H1 (cell line): ENCODE measurements at places on chromosomes 2 and 18.

DNA sequence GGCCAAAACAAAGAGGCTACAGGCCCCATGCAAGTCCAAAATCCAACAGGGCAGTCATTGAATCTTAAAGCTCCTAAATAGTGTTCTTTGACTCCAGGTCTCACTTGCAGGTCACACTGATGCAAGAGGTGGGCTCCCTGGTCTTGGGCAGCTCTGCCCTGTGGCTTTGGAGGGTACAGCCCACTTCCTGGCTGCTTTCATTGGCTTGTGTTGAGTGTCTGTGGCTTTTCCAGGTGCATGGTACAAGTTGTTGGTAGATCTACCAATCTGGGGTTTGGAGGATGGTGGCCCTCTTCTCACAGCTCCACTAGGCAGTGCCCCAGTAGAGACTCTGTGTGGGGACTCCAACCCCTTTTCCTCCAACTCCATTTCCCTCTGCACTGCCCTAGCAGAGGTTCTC, 115.8 kb upstream of the ALKAL2 start:
- DNase-seq: no peak

DNA sequence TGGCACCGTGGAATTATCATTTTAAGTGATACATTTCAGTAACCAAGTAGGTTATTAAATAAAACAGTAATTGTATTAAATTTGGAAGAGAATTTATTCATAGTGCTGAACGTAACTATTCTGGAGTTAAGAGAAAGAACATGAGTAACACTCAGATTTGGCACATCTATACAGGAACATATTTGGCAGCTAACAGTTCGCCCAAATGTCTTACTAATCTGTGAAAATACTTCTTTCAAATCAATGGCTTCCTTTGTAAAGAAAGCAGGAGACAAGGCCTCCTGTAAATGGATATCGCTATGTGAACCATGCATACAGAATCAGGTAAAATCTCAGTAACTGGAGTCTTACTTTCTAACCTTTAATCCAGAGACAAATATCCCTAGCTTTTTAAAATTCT, 64.4 kb downstream of the ZNF516 start:
- DNase-seq: no peak

- DNase-seq: no peak
Measured at GRCh38 chr2:5908071-5908470, 215.9 kb downstream of the SOX11 start.

DNA sequence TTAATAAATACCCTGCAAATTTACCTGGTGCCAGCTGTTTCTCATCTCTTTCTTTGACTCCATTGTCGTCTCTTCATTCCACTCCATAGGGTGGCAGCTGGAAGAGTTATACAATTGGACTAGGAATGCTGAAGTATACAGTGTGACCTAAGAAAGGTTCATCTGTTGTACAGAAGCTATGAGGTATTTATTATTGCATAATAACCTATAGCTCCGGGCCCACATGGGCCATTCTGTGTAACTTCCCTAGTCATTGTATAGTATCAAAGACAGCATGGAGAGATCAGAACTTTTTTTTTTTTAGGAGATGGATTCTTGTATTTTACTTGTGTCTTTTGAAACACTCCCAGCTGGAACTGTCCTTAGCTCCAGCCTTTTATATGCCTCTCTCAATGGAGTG, 26.2 kb downstream of the BMP10 start:
- DNase-seq: no peak

GRCh38 chr2:206774871-206775270, 9.5 kb downstream of the FASTKD2 start:
- DNase-seq: no peak

GRCh38 chr2:40725040-40725439, 273.1 kb upstream of the SLC8A1 start:
- DNase-seq: no peak

- no peak for DNase-seq
Measured at GRCh38 chr18:11323359-11323819, 174.0 kb upstream of the PIEZO2 start.

GRCh38 chr18:1522249-1522615, 617.6 kb downstream of the ADCYAP1 start:
- no peak for DNase-seq

GRCh38 chr18:46155641-46156051, 51.5 kb downstream of the HAUS1 start:
- DNase-seq: no peak

GRCh38 chr2:241844066-241844728, 14.5 kb downstream of the PDCD1 start:
- no peak for DNase-seq

- no peak for DNase-seq
Measured at GRCh38 chr2:151498178-151498577, 88.5 kb downstream of the RIF1 start.

GRCh38 chr2:153871231-153872221, at the start of gene GALNT13:
Gene GALNT13 (plus strand): TSS chr2:153871922.
- peak; percentile 94 for DNase-seq

DNA sequence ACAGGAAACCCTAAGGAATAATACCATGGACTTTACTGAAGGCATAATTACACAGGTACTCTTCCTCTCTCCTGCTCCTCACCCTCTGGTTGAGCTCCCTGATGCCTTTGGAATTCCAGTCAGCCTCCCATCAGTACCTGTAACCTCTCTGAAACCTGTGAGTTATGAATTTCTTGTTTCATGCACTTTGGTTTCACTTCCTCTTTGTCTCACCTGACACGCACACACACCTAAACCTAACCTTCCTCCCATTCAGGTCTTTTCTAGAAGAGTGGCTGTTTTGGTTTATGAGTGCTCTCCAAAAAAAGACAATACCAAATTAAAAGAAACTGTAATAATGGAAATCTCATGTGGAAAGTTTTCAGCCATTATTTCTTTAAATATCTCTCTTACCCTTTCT, 451.3 kb upstream of the VWC2L start:
- DNase-seq: no peak

DNA sequence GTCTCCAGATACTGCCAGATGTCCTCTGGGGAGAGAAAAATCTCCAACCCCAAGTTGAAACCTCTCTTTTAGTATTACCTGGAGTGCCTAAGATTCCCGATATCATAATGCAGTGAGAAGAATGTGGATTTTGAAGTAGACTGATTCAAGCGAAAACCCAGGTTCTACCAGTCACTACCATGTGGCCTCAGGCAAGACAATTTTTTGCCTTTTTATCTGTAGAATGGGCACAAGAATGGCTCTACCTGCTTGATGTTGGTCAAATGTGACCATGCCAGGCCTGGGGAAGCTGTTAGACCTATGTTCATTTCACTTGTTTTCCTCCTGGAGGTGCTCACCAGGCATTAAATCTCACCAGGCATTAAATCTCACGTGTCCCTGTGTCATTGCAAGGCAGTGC, 131.3 kb downstream of the DDX1 start:
- DNase-seq: no peak

DNA sequence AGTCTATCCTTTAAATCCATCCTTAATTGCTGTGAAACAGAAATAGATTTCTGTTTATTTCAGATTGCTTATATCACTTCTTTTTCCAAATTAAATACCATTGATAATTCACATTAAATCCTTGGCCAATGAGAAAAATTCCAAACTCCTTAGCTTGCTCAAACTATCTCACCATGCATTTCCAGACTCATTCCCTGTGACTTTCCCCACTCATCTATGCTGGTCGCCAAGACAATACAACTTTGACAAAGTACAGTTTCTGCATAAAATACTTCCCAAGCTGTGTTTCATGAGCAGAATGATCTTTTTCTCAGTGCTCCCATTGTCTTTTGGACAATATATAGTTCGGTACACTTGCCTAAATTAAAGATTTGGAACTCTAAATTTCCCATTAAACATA, 575.6 kb downstream of the CPS1 start:
- no peak for DNase-seq

- no peak for DNase-seq
Measured at GRCh38 chr2:74267068-74267467, 68.7 kb downstream of the MTHFD2 start.
